ENCODE measurements at places on chromosomes 13 and 19. TPM values are rescaled to one million over a fixed set of nuclear protein-coding genes. Genes with fewer than 3 reads are reported as not detected.

PLK5 gene
- polyA plus RNA-seq = 0.15 TPM

KLHL26 gene
- polyA plus RNA-seq = 7.1 TPM

CLEC17A gene
- not detected for polyA plus RNA-seq

TMEM38A gene
- 3.7 TPM for polyA plus RNA-seq

GJA3 gene
- polyA plus RNA-seq = not detected

PABPC3 gene
- polyA plus RNA-seq = 0.15 TPM

PCP2 gene
- polyA plus RNA-seq = not detected

SBNO2 gene
- polyA plus RNA-seq = 11.0 TPM

TEX29 gene
- polyA plus RNA-seq = 1.6 TPM

ZSCAN1 gene
- not detected for polyA plus RNA-seq

USHBP1 gene
- 0.13 TPM for polyA plus RNA-seq

GRCh38 chr19:33401683-33402420, 28.3 kb downstream of the CEBPG start:
- peak; percentile 44 for DNase-seq

GRCh38 chr19:41887711-41888382, 4.9 kb downstream of the ARHGEF1 start:
- no peak for DNase-seq

- no peak for DNase-seq
Observed at GRCh38 chr19:16325161-16325527, 518 bp downstream of the KLF2 start.

- no peak for DNase-seq
Observed at GRCh38 chr13:66655847-66656454, 574.2 kb downstream of the PCDH9 start.

- peak; percentile 69 for DNase-seq
Observed at GRCh38 chr19:46615966-46616365, 8.9 kb downstream of the PTGIR start.

DNA sequence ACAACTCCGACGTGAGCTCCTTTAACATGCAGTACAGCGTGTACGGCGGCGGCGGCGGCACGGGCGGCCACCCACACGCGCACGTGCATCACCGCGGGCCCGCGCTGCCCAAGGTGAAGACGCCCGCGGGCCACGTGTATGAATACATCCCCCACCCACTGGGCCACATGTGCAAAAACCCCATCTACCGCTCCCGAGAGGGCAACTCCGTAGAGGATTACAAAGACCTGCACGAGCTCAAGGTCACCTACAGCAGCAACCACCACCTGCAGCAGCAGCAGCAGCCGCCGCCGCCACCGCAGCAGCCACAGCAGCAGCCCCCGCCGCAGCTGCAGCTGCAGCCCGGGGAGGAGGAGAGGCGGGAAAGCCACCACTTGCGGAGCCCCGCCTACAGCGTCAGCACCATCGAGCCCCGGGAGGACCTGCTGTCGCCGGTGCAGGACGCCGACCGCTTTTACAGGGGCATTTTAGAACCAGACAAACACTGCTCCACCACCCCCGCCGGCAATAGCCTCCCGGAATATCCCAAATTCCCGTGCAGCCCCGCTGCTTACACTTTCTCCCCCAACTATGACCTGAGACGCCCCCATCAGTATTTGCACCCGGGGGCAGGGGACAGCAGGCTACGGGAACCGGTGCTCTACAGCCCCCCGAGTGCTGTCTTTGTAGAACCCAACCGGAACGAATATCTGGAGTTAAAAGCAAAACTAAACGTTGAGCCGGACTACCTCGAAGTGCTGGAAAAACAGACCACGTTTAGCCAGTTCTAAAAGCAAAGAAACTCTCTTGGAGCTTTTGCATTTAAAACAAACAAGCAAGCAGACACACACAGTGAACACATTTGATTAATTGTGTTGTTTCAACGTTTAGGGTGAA, 6.6 kb downstream of the SLITRK5 start:
- peak; percentile 77 for DNase-seq

DNA sequence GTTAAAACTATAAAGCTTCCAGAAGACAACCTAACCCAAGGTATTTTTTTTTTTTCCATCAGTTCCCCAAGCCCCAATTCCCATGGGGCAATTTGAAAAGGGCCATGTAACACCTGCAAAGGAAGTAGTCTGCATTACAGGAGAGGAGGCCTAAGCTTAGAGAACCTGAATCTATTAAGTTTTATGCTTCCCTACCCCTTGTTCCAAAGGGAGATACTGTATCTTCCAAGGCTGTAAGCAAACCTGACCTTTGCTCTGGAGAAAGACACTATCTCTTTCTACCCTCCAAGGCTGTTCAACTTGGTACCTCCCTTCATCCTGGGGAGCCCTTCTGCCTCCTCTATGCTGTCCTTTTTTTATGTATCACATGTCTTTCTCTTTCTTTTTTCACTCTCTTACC, 15.0 kb downstream of the KATNAL1 start:
- DNase-seq = no peak

- DNase-seq = peak; percentile 85
Observed at GRCh38 chr13:51818781-51819511, 15.0 kb upstream of the DHRS12 start.

GRCh38 chr13:96848286-96848685, 146.0 kb downstream of the OXGR1 start:
- DNase-seq = no peak

GRCh38 chr13:114099191-114099590, 33.2 kb downstream of the RASA3 start:
- peak; percentile 95 for DNase-seq

- DNase-seq = no peak
Observed at GRCh38 chr13:42892760-42893159, 99.3 kb downstream of the EPSTI1 start.

DNA sequence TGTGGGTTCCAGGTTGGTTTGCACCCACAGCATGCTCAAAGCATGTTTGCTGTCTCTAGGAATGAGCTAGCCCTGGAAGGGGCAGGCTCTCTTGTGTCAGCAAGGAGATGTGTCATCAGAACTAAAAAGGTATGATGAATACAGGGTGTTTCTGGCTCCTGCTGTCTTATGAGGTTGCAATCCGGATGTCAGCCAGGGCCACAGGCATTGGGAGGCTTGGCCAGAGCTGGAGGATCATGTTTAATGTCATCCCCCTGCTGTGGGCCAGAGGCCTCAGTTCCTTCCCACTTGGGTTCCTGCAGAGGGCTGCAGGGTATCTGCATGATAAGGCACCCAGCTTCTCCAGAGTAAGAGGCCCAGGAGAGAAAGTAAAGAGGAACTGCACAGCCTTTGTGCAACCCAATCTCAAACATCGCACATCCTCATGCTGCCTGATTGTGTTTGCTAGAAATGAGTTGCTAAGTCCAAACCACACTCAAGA, 193.6 kb downstream of the COL4A1 start:
- no peak for DNase-seq

GRCh38 chr13:27825072-27825471, 32.8 kb downstream of the GSX1 start:
- no peak for DNase-seq

GRCh38 chr19:8460516-8461298, 15.9 kb downstream of the HNRNPM start:
- DNase-seq = no peak

DNA sequence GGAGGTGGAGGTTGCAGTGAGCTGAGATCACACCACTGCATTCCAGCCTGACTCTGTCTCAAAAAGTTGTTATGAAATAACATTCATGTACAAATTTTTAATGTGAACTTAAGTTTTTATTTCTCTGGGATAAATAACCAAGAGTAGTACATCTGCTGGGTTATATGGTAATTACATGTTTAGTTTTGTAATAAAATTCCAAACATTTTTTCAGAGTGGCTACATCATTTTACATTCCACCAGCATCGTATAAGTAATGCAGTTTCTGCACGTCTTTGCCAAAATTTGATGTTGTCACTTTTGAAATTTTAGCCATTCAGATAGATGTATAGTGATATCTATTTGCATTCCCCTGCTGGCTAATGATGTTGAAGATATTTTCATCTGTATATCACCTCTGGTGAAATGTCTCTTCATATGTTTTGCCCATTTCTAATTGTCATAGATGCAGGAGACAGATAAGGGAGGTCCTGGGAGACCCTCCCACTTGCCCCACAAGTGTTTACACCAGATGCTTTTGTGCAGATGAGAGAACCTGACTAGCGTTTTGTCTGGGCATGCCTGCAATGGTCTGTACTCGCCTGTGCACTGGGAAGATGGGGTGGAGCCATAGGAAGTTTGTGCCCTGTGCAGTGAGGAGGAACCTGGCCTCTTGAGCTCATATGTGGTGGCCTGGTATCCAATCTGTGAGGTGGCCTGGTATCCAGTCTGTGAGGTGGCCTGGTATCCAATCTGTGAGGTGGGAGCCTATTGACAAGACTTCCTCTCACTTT, 12.7 kb upstream of the KBTBD6 start:
- no peak for DNase-seq

DNA sequence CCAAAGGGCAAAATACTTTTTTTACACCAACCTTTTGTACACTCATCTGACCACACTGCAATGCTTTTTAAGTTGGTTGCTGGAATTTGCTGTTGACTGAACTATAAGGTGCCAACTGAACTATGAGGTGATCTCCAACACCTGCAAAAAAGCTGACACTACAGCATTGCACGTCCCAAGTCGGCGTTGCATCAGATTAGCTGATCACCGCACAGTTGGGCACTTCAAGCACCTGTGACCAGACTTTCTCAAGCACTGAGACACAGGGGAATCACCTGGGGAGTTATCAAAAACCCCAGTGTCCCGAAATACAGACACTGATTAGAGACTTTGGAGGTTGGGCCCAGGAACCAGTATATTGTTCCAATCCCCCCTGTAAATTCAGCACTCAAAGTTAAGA, 1.1 kb downstream of the NLRP11 start:
- DNase-seq = no peak

DNA sequence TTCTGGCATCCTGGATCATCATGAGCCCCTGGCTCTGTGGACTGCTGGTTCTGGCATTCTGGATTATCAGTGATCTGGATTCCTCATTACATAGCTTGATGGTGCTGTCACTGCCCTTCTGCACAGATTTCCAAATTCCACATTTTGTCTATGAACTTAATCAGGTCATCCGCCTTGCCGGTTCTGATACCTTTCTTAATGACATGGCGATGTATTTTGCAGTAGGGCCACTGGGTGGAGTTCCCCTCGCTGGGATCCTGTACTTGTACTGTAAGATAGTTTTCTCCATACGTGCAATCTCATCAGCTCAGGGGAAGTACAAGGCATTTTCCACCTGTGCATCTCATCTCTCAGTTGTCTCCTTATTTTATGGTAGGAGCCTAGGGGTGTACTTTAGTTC, 24.4 kb upstream of the OR7C2 start:
- DNase-seq = no peak

- DNase-seq = no peak
Observed at GRCh38 chr19:11018763-11019162, 57.9 kb downstream of the SMARCA4 start.

- no peak for DNase-seq
Observed at GRCh38 chr19:18239303-18239702, 13.1 kb upstream of the PDE4C start.

GRCh38 chr19:12623361-12624031, 12.8 kb downstream of the ZNF791 start:
- DNase-seq = no peak

DNA sequence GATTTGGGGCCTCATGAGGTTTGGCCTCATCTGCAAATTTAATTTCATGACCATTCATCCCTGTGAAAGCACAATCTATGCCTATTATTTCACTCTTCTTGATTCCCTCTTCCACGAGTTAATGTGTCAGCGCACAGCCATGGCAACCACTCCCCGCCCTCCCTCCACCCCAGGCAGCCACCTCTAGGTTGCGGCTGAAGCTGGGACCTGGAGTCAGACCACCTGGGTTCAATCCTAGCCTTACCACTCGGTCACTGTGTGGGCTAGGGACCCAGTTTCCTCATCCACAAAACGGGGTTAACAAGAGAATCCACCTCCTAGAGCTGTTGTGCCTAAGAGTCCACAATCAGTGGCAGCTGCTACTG, 9.8 kb downstream of the CHST8 start:
- DNase-seq = no peak

- peak; percentile 62 for DNase-seq
Observed at GRCh38 chr13:97434397-97435201, 630 bp downstream of the RAP2A start.

DNA sequence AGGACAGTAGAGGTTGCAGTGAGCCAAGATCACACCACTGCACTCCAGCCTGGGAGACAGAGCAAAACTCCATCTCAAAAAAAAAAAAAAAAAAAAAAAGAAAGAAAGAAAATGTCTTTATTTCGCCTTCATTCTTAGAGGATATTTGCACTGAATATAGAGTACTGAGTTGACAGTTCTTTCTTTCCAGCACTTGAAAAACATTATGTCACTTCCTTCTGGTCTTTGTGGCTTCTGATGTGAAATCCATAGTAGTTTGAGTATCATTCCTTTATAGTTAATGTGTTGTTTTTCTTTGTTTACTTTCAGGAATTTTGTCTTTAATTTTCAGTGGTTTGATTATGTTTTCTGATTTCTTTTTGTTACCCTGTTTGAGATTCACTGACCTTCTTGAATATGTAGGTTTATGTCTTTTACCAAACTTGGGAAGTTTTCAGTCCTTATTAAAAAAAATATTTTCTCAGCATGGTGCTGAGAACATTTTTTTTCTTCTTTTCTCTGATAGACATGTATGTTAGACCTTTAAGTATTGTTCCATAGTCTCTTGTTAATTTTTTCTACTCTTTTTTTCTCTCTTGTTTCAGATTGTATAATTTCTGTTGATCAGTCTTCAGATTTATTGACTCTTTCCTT, 50.1 kb downstream of the PCCA start:
- DNase-seq = no peak

DNA sequence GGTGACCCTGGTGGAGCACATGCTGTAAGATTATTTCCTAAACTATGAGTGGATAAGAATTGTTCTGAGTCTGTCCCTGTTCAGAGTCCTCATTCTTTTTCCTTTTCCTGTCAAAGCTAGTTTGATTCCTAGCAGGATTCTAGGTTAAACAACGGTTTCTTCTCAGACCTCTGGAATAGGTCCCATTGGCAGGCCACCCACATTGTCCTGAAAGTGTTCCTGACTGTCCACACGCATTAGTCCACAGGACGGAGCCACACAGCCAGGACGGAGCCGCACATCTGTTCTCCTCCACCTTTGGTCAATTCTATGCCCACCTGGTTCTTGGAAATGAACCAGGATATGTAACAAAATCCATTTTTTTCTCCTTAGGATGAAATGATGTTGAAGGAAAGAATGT, 46.1 kb downstream of the ANKRD10 start:
- no peak for DNase-seq

DNA sequence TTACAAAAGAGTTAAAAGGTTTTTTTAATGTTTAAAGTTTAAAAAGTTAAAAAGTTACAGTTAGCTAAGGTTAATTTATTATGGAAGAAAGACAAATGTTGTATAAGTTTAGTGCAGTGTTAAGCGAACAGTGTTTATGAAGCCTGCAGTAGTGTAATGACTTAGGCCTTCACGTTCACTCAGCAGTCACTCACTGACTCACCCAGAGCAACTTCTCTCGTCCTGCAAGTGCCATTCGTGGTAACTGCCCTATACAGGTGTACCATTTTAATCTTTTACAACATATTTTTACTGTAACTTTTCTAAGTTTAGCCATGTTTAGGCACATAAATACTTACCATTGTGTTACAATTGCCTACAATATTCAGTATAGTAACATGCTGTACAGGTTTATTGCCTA, 398.2 kb upstream of the NBEA start:
- no peak for DNase-seq
